ENCODE measurements at places on chromosomes 3 and 15.

DNA sequence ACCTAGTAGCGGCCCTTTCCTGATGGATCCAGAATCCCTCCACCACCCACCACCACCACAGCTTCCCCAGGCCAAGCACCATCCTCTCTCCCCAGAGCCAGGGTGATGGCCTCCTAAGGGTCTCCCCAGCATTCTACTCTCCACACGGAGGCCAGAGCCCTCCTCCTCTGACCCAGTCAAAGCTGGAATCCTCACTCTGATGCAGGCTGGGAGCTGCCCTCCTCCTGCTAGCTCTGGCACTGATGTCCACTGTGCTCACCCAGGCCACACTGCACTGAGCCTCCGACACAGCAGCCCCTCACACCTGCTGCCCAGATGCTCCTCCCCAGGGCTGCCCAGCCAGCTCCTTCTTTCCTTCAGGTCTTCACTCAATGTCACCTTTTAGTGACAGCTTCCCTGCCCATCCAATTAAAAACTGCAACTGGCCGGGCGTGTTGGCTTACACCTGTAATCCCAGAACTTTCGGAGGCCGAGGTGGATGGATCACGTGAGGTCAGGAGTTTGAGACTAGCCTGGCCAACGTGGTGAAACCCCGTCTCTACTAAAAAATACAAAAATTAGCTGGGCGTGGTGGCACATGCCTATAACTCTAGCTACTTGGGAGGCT lies 21.0 kb downstream of the XXYLT1 start:
- DNase-seq, result no peak

- no peak for DNase-seq
These were observed 23.6 kb downstream of the SETD5 start for GRCh38 chr3:9420850-9421549.

DNA sequence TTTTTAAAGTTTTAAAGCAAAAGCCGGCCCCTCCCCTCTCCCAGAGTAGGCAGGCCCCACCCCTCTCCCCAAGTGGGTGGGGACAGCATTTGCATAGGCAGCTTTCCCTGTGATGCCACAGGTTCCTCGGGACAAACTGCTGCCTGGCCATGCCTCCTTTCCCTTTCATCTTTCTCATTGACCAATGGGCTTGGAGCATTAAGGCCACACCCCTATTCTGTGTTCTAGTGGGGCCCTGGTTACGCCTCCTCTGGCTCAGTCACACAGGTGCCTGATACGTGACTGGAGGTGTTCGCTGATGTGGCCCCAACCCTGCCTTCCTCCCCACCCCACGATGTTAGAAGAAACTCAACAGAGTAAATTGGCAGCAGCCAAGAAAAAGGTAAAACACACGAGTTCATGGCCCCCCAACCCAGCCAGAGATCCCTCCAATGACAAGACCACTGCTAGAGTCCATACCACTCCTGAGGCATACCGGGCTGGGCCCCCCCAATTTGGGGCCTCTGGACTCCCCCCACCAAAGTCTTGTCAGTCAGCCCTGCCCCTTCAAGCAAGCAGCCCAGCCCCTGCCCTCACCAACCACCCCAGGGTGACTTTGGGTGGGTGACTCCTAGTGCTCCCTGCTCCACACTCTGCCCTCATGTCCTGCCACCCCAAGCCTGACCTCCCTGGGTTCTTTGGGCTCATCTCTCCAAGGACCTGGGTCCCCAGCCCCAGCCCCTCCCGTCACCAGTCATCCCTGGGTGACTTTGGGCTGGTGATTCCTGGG lies 62.8 kb upstream of the CSPG4 start:
- DNase-seq, result peak; percentile 29

- no peak for DNase-seq
These were observed 493.5 kb downstream of the FHIT start for GRCh38 chr3:60757724-60758123.

DNA sequence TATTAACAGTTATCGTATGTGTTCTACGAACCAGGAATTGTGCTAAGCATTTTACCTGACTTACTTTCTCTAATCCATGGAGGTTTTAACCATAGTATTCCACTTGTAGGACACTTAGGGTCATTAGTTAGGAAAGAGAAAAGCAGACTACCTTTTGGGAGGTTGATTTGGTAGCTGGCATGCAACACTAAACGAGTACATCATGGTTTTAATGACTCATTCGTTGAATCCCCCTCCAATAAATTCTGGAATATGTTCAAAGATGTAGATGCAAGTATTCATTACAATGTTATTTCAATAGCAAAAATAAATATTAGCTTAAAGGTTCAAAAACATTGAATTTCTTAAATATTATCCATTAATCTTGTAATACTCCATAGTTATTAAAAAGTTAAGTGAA lies 162.5 kb downstream of the FMN1 start:
- no peak for DNase-seq

DNA sequence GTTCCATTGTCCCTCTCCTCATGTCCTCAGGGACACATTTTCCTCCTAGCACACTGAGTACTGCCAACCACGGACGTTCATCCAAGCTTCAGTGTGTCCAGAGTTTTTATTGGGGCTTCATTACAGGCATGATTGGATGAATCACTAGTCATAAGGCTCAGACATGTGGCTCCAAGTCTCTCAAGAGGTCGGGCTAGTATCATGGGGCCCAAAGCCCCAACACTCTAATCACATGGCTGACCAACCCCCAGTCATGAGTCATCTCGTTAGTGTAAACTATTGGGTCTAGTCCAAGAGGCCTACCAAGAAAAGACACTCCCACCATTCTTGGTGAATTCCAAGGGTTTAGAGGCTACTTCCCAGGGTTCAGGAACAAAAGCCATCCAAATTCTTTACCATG lies 4.4 kb downstream of the TERC start:
- no peak for DNase-seq

DNA sequence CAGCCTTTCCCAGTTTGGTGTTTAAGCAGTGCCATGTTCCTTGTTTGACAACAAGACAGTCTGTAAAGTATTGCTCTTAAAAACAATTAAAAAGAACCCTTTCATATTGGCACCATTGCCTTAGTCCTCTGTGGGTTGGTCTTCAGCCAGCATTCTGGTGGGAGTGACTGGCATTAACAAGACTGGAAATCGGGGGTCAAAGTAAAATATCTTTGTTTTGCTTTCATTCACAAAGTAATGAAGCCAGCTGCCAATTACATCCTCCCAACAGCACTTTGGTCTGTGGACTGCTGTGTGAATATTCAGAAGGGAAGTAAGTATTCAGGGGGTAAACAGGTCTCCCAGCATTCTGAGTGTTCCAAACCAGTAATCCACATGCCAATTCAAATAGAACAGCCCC lies 8.3 kb upstream of the VILL start:
- DNase-seq, result no peak

DNA sequence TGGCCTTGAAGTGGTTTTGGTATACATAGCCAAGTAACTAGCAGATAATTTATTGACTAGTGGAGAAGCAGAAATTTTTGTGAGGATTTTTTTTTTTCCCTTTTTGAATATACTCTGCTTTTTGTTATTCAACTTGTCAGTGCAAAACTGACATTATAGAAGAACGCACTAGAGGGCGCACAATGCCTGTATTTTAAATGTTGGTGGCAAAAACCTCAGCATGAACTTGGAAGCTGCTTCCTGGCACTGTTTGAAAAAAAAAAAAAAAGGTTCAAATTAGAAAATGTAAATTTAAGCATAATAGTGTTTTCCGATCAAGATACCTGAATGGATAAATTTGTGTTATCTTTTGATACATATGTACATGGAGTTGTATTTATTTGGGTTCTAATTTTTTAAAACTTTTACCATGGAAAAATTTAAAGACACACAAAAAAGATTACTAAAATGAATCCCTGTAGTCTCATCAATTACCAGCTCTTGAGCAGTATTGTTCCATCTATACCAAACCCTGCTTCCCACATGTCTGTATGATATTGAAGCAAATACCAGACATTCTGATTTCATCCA lies 56.0 kb downstream of the SLC25A26 start:
- peak; percentile 71 for DNase-seq

- no peak for DNase-seq
These were observed 89.7 kb upstream of the SLC4A7 start for GRCh38 chr3:27573780-27574437.

- DNase-seq, result peak; percentile 72
These were observed 168.8 kb upstream of the TLE3 start for GRCh38 chr15:70266412-70267121.

- no peak for DNase-seq
These were observed 25.7 kb downstream of the ATOSA start for GRCh38 chr15:52653431-52653964.

GRCh38 chr15:75673426-75674235 lies 25.9 kb downstream of the SNX33 start:
- DNase-seq, result peak; percentile 85

- DNase-seq, result no peak
These were observed 12.7 kb downstream of the IL17RD start for GRCh38 chr3:57152151-57153143.

- DNase-seq, result no peak
These were observed 12.4 kb downstream of the OTOL1 start for GRCh38 chr3:161508852-161509477.

GRCh38 chr15:60583946-60584345 lies 105.0 kb upstream of the ICE2 start:
- no peak for DNase-seq

GRCh38 chr3:5276934-5277333 lies 89.4 kb downstream of the EDEM1 start:
- DNase-seq, result no peak

GRCh38 chr3:142000325-142000870 lies 124.0 kb downstream of the ATP1B3 start:
- no peak for DNase-seq

DNA sequence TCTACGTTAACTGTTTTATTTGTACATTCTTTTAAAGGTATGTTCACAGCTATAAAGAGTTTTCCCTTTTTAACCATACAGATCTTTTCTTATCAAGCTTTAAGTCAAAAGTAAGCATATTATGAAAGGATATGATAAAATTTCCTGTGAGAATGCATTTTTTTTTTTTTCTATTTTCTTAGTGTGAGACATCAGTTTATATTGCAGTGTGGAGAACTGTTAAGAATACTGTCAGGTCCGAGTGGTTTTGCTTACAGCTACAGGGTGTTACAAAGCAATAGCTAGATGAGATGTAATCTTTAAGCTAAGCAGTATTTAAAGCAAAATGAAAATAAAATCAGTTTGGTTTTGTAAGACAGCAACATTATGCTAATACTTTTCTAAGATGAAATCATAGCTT lies 133.2 kb downstream of the SLC25A26 start:
- DNase-seq, result no peak

DNA sequence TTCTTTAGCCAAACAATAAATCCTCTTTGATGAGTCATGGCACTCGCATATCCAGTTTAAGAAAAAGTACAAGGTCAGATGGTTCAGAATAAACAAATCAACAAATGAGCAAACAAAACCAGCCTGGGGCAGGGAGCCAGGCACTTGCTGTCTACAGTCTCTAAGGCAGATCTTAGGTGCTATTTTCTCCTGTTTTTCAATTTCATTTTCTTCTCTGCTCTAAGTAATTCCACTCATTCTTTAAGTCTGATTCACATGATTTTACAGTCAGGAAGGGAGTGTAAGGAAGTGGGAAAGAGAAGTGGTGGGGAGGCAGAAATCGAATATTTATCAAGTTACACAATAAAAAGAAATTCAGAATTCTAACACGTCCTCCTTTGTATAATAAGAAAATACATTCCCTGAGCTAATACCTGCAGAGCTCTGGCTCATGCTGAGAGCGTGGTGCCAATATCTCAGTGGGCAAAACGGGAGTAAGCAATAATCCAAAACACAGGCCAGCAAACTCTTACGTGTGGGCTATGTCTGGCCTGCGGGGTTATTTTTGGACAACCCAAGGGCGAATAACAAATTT lies 298.6 kb downstream of the ADAMTS17 start:
- DNase-seq, result no peak

DNA sequence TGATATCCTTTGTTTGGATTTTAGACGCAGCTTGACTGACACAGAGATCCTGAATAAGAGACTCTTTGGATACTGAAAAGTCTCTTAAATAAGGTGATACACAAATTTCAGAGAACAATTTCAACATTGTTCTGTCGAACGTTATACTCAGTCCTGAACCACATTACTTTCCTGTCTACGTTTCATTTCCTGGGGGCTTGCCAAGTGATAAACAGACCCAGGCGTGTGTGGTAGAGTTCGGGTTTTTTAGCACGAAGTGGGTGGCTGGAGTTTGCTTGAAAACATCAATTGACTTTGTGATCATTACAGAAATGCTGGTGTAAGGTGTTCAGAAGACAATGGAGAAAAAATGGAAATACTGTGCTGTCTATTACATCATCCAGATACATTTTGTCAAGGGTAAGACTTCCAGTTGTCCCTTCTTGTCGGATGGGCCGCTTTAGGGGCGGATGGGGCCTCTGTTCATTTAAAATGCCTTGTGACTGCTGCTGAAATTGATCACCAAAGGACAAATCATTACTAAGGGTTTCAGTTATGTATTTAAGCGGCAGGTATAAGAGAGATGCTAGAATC lies at the start of gene CD96:
CD96 (plus strand) TSS at position 287 of the 573 bp plus-strand sequence; CDS start at position 339, 52 bp downstream.
- DNase-seq, result no peak

- DNase-seq, result no peak
These were observed 26.8 kb upstream of the CSTA start for GRCh38 chr3:122298239-122298638.

DNA sequence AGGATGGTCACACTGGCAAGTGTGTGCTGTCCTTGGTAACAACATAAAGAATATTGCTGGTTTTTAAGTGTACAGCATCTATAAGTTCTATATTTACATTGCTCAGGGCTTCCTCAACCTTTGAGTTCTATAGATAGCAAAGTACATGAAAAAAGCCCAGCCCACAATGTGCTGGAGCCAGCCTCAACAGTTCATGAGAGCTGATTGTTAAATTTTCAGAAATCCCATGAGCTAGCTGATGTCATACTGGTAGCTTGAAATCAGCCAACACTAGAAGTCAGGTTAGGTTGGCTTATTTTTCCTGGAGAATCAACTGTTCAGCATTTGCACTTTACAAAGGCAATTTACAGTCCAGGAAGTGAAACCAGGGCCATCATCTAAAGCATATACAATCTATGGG lies 102.8 kb downstream of the STRIT1 start:
- no peak for DNase-seq

GRCh38 chr3:97131476-97131875 lies 317.1 kb downstream of the EPHA6 start:
- no peak for DNase-seq

GRCh38 chr3:186176373-186176990 lies 67.6 kb upstream of the ETV5 start:
- DNase-seq, result no peak

GRCh38 chr3:172132159-172132586 lies 92.8 kb downstream of the FNDC3B start:
- DNase-seq, result no peak

All from right forelimb (tissue), 1 donor.